ENCODE measurements at places on chromosomes 11 and 22.

- DNase-seq: no peak
Measured at GRCh38 chr22:32992821-32993220, 65.4 kb downstream of the SYN3 start.

DNA sequence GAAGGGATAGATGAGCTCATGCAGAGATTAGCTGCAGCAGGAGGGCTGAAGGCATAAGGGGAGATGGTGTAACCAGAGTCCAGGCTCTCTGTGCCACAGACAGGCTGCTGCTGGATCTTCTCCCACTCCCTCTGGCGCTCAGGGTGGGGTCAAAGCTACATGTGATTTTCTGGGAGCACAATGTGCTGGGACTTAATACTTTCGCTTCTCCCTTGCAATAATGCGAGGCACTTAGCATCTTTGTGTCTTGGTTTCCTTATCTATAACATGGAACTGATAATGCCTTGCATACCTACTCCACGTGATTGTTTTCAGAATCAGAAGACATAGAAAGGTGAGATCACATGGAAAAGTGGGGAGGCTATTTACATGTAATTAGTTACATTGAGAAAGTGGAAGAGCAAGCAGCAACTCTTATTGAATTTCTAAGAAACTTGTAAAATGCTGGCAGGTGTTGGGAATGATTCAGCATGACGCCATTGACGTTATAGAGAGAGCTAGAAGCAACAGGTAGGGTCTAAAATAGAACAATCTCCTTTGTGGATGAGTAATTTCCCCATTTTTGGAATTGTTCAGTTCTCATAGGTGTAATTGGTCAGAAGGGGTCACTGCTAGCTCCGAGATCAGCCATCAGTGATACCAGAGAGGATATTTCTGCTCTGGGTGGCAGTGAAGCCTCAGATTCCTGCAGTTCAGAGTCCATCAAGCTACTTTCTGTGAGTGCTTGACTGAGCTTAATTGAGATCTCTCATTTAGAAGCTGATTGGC is 8.2 kb upstream of the OR9I1 start:
- DNase-seq: no peak

DNA sequence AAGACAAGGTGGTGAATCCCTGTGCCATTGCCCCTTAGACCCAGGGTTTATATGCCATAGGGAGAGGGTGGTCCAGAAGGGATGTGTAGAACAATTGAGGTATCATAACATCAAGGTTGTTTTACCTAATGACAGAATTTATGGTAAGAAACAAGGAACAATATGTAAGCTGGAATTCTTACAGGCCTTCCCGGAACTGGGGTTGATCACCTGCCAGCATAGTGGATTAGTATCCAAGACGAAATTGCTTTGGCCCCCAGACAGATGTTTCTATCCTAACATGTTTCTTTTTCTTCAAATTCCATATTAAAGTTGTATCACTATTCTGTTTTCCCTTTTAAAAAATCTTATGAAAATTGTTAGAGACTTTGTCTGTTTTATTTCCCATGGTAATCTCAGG is 343.8 kb upstream of the ANO3 start:
- DNase-seq: no peak

- peak; percentile 66 for DNase-seq
Measured at GRCh38 chr11:9852465-9852864, 188.6 kb downstream of the SWAP70 start.

GRCh38 chr11:59158206-59159068 is 13.5 kb upstream of the DTX4 start:
- peak; percentile 77 for DNase-seq

GRCh38 chr22:49257551-49257961 is 570.1 kb downstream of the BRD1 start:
- no peak for DNase-seq

DNA sequence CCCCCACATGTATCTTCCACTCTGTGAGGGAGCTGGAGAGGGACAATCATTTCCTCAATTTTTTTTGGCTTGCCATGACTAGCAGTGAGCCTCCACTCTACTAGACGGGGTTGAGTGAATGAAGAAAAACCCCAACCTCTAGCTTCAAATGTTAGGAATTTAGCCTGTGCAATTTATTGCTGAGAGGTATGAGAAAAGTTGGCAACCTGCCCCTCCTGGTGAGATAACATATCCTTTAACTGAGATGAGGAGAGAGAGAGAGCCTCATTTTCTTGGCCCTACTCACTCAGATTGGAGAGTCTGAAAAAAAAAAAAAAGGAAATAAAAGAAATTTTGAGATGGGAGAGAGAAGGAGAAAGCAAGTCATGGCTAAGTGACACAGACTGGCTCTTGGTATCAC is 218.2 kb upstream of the CARD18 start:
- peak; percentile 30 for DNase-seq

DNA sequence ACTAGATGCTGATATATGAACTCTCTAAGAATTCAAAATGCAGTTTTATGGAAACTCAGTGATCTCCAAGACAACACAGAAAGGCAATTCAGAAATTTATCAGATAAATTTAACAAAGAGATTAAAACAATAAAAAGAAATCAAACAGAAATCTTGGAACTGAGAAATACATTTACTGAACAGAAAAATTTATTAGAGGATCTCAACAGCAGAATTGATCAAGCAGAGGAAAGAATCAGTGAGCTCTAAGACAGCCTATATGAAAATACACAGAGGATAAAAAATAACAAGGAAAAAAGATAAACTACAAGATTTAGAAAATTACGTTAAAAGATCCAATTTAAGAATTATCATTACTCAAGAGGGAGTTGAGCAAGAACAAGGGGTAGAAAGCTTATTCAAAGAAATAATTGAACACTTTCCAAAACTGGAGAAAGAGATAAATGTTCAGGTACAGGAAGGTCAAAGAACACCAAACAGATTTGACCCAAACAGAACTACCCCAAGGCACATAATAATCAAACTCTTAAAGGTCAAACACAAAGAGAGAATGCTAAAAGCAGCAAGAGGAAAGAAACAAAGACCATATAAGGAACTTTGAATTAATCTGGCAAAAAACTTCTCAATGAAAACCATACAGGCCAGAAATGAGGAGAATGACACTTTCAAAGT is 103.1 kb downstream of the APIP start:
- no peak for DNase-seq

DNA sequence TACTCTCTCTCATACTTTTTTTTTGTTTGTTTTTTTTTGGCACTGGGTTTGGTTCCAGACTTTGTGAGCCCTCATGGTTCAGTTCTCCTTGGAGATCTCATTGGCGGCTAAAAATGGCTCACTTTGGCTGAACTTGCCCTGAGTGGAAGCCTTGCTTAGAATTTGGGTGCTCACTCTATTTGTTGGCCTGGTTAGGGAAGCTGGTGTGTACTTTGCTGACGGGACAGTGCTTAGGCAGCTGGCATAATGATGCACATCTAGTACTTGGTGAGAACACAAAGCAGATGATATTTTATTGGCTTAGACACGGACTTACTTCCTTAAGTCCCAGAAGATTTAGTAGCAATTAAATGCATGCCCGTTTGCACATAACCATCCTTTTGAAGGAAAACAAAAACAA is 66.5 kb upstream of the GRAMD1B start:
- no peak for DNase-seq

- no peak for DNase-seq
Measured at GRCh38 chr11:2961080-2961479, 31.0 kb downstream of the NAP1L4 start.

DNA sequence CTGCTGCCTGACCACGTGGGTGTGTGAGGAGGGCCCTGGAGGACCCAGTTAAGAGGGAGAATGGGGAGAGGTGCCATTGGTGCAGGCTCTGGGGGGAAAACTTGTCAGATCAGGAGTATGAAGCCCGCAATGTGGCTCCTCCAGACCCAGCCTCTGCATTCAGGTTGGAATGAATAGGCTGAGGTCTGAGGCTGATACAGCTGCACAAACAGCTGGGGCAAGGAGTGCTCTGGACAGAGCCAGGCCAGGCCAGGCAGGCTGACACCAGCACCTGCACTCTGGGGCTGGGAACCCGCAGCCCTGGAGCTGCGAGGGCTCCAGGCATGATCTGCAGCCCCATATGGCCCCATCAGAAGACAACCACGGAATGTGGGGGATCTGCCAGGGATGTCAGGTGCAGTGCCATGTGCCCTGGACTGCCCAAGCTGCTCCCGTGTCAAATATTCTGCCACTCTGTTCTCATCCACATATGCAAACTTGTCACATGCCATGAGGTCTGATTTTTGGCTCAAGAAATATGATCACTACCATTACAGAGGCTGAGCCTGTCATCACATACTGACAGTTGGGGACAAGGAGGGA is 27.2 kb upstream of the KCNJ11 start:
- DNase-seq: no peak

- peak; percentile 79 for DNase-seq
Measured at GRCh38 chr11:114340311-114341131, 44.3 kb downstream of the NNMT start.

GRCh38 chr11:116439361-116439677 is 333.5 kb downstream of the BUD13 start:
- DNase-seq: no peak

DNA sequence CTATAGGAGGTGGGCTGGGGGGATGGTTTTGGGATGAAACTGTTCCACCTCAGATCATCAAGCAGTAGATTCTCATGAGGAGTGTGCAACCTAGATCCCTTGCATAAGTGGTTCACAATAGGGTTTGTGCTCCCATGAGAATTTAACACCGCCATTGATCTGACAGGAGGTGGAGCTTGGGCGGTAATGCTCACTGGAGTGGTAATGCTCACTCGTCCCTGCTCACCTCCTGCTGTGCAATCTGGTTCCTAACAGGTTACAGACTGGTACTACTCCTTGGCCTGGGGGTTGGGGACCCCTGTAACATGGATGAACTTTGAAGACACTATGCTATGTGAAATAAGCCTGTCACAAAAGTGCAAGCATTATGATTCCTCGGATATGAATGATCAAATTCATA is 87.0 kb upstream of the CLNS1A start:
- DNase-seq: no peak

GRCh38 chr11:32947978-32948377 is 55.4 kb downstream of the QSER1 start:
- DNase-seq: no peak

DNA sequence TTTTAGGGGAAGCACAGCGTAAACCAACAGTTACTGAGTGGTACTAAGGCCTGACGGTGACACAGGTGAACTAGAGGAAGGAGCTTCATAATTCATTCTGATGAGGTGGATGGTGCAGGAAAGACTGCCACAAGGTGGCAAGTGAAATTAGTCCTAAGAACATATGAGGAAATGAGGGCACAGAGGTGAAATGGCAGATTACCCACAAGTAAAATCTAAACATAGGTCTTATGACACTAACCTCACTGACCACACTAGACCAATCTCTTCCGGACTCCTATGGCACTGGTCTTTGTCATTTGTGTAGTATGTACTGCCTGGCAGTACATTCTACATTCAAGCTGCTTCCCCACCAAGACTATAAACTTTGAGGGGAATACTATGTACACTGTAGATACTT is 20.2 kb downstream of the GAB2 start:
- DNase-seq: no peak

GRCh38 chr11:6733326-6734275 is 38.2 kb downstream of the OR2AG2 start:
- no peak for DNase-seq

GRCh38 chr11:59918987-59919589 is 19.1 kb upstream of the OOSP1 start:
- DNase-seq: peak; percentile 38
